Naive thymus-derived CD8-positive, alpha-beta T cell (primary cell): ENCODE measurements at places on chromosomes 11 and 22.
A peak's percentile ranks its signal among the peaks of the same experiment; 100 is the strongest.

- DNase-seq: peak; percentile 25
These were observed 7.7 kb downstream of the LHFPL7 start for GRCh38 chr22:24938741-24939341.

DNA sequence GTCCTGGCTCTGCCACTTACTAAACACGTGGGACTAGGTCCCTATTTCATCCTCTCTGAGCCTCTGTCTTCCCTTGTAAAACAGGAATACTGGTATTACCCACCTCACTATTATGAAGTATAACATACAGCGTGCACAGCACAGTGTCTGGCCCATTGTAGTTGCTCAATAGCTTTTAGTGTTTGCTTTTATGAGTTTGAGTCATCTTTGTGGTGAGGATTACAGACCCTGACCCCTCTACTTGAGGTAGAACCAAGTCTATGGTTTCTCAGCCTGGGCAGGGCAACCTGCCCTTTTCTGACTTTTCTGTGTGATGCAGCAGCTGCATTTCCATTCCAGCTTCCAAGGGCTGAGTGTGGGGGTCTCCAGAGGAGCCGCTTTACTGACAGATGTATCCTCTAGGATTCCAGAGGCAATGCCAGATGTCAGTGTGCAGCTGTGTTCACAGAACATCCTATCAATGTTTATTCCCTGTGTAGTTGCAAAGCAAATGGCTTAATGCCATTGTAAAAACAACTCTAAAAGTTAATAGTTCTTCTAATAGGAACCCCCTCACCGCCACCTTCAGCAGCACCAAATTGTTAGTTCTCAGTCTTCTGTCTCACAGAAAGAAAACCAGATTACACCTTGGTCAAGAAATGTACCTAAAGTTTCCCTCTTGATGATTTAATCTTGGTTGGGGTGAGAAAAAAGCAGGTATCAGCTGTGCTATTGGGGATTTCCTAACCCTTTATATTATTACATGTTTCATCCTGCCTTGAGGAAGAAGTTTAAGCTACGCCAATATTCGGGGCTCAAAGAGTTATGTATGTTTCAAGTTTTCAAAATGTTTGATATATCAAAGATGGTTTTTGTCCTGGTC, 16.8 kb downstream of the PRR5L start:
- no peak for DNase-seq

GRCh38 chr22:50677493-50678217, 5.0 kb downstream of the SHANK3 start:
- no peak for DNase-seq

- no peak for DNase-seq
These were observed 21.5 kb upstream of the MMP7 start for GRCh38 chr11:102552020-102552419.

DNA sequence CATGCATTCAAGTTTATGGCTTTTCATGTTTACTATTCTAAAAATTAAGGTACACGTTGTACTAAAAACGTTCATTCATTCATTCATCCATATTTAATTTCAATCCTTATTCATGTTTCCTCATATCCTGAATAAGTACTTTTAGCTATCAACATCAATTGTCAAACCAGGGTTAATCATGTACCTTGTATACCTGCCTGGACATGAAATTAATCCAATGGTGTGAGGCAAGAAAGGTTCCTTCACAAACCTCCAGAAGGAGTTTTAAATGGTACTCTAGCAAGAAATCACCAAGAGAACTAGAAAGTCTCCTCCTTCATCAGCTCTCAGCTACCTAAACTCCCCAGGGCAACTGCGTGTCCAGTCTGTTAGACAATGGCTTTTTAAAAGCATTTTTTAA, 33.4 kb downstream of the TMEM123 start:
- DNase-seq: no peak

DNA sequence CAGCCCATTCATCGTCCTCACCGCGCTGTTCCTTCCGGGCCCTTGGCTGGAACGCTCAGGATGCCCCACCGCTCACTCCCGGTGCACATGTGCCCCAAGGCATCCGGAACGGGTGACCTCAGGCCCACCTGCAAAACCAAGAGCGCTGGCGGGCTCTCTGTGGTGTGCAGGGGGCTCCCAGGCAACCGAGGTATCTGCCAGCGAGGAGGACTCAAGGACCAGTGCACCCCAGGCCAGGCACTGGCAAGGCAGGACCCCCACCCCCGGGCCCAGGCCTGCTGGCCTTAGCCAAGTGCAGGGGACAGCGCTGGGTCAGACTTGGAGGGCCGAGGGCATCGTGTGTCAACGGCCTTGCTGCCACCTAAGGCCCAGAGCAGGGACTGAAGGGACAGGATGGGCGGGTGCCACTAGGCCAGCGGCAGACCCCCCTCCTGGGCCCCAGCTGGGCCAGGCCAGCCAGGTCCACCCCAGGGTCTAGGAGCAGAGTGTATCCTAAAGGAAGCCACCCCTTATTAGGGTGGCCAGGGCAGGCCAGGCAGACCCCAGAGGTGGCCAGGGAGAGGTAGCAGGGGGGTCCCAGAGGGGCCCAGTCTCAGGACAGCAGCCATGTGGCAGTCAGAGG, 8.5 kb downstream of the TNNT3 start:
- DNase-seq: no peak

- DNase-seq: no peak
These were observed 12.8 kb upstream of the PRR5 start for GRCh38 chr22:44689173-44689572.

DNA sequence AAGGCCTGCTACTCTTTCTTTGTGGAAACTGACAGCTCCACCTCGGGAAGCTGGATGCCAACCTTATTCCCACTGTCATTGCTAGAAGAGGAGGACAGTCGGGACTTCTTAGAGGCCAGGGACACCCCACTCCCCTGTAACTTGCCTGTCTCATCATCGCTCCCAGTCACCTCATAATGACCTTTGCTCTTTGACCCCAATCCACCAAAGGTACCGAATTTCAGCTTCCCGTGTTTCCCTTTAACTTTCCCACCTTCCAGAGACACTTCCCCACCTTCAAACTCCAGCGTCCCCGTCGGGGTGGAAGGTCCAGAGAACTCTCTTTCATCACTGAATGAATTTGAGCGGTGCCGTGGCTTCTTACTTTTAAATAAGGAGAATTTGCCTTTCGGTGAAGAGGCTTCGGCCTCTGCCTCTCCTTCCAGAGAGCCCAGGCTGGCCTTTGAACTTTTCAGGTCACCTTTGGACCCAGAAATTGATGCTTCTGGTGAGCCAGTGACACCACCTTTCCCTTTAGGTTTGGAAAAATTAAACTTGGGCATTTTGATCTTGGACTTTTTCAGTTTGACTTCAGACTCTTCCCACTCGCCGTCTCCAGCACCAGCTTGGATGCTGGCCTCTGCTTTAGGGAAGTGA, 29.8 kb downstream of the AHNAK start:
- DNase-seq: no peak

DNA sequence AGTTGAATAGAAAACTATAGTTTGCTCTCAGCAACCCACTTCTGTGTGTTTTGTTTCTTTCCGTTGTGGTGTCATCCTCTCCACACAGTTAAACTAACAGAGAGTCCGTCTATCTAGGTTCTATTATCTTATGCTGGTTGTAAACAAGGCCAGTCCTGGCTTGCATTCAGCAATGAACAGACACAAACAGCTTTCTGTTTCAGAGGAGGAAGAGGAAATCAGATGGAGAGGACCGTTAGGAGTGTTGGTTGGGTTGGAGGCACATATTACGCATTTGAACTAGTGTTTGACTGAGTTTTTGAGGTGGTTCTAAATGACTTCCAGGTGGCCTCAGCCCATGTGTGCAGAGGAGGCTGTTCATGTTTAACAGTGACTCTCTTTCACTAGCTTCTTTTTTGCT, 129.5 kb upstream of the SORL1-AS1 start:
- no peak for DNase-seq

- no peak for DNase-seq
These were observed 532.3 kb downstream of the BRD1 start for GRCh38 chr22:49295465-49295743.

- no peak for DNase-seq
These were observed 789 bp upstream of the FAM111A start for GRCh38 chr11:59141673-59142460.

DNA sequence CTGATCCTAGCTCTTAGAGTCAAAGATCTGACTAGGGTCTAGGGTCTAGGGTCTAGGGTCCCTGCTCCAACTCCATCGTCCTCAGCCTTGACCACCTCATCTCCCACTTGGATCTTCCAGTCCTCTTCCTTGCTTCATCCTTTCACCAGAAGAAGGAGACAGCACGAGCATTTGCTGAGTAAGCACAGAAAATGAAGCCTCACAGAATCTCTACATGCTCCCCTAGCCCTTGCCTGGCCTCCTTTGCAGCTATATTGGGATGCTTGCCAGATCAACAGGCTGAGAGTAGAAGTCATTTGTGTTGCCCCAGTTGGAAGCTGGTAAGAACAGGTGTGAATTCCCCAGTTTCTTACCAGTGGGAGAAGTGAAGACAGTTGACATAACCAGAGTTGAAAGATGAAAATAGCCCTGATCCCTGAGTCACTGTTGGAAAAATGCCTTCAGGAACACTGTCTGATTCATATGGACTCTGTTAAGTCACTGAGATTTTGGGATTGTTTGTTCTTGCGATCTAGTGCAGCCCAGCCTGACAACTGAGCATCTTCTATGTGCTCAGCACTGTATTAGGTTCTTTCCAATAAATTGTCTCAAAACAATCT, 552.5 kb downstream of the INSC start:
- DNase-seq: no peak

- DNase-seq: peak; percentile 34
These were observed 92.8 kb upstream of the APOA1 start for GRCh38 chr11:116930177-116930576.

DNA sequence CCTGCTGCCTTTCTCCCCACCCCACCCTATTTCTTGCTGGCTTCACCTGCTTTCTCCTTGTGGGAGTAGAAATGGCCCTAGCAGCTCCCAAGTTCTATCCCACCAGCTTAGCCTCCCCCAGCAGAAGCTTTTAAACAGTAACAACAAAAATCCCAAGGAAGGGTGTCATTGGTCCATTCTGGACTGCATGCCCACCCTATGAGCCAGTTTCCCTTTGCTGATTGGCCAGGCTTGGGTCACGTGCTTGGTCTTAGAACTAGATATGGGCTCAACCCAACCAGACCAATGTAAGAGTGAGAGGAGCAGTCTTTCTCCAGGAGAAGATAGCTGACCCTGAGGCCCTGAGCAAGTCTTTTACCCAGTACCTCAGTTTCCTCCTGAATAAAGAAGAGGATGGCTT, 2.3 kb downstream of the MTFP1 start:
- DNase-seq: no peak

GRCh38 chr11:109677876-109678275, 255.9 kb downstream of the C11orf87 start:
- DNase-seq: no peak

DNA sequence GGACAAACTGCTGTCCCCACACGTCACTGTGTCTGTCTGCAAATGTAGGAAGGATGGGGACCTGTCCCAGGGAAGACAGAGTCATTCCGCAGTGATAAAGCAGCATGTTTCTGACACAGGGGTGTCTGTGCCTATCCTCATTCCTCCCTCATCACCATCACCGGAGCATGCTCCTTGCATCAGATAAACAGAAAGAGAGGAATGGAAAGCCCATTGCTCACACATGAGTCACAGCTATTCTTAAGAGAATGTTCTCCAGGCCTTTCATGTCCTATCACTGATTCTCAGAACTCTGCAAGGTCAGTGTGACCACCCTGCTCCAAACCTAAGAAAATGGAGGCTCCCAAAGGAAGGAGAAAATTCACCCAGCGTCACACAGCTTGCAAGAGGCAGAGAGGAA, 38.9 kb downstream of the ZNF195 start:
- DNase-seq: no peak

GRCh38 chr11:14331476-14332136, 27.4 kb downstream of the RRAS2 start:
- DNase-seq: no peak
